Body of pancreas (tissue), 4 donors: ENCODE measurements at places on chromosomes 2 and 18.

GRCh38 chr2:45009928-45010701, 863 bp upstream of the SIX2 start:
- DNase-seq: peak; percentile 68

DNA sequence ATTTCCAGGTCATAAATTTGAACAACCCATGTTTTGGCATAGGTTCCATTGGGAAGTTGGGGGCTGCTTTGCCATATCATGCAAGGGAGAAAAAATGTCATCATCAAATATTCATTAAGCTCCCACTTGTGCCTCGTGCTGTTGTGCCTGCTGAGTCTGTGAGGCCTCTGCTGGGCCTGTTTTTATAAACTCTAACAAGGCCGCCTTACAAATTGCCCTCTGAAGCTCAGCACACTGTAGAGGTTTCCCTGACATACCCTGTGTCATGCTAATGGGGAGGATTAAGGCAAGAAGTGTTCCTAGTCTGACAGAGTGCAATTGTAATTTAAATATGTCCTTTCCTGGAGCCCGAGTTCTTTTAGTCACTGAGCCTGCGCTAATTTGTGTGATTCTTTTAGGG, 17.6 kb downstream of the OSBPL6 start:
- DNase-seq: no peak

DNA sequence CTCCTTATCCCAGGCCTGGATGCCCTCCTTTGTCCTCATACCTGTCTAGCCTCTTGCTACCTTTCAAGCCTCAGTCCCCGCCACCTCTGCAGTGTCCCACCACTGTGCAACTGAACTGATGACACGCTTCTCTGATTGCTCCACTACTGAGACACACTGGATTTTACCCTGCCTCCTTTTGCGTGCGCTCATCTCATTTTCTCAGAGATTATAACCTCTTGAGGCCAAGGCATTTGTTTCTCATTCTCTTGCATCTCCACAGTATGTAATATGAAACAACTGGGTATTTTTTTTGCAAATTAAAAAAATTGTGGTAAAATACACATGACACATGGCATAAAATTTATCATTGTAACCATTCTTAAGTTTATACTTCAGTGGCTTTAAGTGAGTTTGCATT, 95.4 kb downstream of the PRKCE start:
- no peak for DNase-seq

GRCh38 chr2:43027097-43027873, 199.1 kb downstream of the ZFP36L2 start:
- no peak for DNase-seq

DNA sequence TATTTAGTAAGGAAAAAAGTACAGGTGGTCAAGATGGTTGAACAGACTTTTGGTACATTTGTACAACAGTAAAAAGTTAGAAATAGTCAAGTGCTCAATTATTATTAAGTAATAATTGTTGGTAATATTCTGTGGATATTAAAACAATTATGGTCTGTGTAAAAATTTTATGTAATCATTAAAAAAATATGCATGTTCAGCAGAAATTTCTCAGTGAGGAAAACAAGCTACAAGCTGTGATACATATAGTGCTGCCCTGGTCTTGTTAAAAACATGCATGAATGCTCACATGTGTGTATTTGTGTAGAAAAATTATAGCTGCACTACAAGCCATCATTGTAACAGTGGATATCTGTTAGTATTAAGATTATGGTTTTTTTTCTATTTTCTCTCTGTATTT, 13.0 kb downstream of the KCNH7 start:
- DNase-seq: no peak

DNA sequence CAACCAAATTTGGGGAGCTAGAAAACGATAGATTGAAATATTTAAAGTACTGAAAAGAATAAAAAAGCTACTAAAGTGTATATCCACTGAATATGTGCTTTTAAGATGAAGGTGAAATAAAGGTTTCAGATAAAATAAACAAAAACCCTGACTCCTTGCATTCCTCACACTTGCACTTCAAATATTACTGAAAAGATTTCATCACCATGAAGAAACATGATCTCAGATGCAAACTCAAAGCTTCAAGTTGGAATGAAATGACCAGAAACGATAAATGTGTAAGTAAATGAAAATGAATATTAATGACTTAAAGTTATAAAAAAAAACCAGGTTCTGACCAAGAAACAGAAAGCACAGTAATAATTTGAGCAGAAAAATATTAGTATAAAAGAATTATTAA, 1246.0 kb upstream of the ACVR2A start:
- no peak for DNase-seq

DNA sequence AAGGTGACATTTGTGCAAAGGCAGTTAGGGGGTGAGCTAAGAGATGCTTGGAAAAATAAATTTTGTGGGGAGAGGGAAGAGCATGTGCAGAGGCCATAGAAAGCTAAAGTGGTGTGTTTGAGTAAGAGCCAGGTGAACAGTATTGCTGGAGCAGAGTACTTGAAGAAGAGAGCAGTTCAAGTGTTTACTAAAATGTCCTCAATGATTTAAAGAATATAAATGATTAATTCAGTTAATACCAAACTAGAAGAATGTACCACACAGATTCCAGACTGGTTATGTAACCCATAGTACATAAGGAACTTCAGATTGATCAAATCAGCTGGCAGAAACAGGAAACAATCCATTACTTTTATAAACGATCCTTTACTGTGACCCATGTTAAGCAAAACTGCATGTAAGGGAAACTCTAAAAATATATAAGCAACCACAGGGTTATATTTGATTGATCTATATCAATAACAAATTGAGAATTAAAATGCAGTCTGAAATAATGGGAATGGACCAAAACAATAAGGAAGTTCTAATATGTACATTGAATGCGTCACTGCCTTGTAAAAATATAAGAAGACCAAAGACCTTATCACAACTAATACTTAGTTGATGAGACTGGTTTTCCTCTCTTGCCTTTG, 76.9 kb downstream of the LDAH start:
- no peak for DNase-seq

- no peak for DNase-seq
Observed at GRCh38 chr18:49081511-49082155, 130.9 kb upstream of the SMAD7 start.

DNA sequence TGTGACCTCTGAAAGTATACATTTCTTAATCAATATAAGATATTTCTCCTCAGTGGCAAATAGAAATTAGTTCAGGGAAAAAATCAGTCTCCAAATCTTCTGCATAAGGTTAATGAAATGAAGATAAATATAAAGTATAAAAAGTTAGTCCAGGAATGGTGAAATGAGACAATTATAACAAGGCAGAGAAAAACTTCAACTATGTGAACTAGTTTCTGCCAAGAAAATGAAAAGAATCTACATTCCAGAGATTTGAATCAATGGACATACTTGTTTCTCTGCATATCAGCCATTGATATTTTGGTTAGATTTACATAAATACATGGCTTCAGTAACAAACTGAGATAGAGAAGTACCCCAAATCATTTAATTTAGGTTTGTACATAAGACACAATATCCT, 249.0 kb downstream of the EXOC6B start:
- DNase-seq: no peak

GRCh38 chr2:217714287-217714751, 288.5 kb downstream of the TNS1 start:
- peak; percentile 21 for DNase-seq

DNA sequence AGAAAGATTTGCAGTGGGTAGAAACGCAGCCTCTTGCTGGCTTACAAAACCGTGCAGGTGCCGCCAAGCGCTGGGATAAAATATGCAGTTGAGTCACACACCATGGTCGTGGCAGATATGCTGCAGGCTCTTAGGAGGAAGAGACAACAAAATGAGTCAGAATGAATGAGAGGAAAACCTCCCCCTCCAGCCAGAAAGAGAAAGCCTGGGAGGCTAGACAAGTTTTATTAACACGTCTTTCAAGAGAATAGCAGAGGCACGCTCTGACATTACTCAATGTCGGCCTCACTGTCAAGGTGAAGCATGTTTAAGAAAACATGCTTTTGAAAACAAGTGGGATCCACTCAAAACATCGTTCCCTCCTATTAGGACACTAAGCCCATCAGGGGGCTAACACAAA, 37.1 kb upstream of the ZCCHC2 start:
- DNase-seq: no peak

DNA sequence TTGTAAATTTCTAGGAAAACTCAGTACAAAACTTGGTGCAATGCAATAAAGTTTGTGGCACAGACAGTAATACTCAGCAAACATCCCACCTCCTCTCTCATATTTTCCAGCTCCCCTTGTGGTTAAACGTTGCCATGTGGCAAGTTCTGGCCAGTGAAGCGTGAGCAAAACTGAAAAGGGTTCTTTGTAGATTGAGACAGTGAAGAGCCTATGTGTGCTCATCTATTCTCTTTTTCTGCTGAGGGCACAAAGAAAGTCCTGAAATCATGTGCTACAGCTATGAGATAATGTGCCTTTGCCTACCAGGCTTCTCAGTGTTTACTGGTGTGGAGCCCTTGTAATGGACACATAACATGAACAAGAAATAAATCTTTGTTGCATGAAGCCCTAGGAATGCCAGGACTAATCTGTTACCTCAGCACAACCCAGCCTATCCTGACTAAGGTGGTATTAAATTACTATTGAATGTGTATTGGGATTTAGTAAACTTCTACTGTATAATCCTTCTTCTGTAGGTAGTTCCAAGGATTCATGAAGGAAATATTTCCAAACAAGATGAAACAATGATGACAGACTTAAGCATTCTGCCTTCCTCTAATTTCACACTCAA, 13.0 kb upstream of the TYMS start:
- DNase-seq: no peak

GRCh38 chr2:179938026-179938425, 69.1 kb downstream of the CWC22 start:
- DNase-seq: no peak

- no peak for DNase-seq
Observed at GRCh38 chr2:177733-178132, 86.1 kb downstream of the SH3YL1 start.

DNA sequence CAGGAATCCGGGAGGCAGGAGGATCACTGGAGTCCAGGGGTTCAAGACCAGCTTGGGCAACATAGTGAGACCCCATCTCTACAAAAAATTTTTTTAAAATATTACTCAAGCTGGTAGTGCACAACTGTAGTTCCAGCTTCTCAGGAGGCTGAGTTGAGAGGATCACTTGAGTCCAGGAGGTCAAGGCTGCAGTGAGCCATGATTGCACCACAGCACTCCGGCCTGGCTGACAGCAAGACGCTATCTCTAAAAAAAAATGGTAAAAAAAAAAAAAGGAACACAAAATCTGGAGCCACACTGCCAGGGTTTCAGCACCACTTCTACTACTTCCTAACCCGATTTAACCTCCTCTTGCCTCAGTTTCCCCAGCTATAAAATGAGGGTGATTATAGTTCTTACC, 57.0 kb downstream of the STEAP3 start:
- no peak for DNase-seq

DNA sequence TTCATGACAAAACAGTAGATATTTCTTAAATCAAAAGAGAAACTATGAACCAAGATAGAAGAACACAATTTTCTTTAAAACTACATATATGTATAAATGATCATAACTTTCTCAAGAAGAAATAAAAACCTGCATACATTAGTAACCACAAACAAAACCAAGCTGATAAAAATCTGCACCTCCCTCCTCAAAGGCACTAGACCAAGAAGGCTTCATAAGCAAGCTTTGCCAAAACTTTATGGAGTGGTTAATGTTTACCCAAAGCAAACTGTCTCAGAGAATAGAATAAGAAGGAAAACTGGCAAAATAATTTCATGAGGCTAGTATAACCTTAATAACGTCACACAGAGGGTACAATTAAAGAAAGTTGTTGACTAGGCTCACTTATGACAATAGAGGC, 138.3 kb downstream of the ZBTB7C start:
- no peak for DNase-seq

- no peak for DNase-seq
Observed at GRCh38 chr2:116416731-116417377, 1397.6 kb upstream of the DDX18 start.

DNA sequence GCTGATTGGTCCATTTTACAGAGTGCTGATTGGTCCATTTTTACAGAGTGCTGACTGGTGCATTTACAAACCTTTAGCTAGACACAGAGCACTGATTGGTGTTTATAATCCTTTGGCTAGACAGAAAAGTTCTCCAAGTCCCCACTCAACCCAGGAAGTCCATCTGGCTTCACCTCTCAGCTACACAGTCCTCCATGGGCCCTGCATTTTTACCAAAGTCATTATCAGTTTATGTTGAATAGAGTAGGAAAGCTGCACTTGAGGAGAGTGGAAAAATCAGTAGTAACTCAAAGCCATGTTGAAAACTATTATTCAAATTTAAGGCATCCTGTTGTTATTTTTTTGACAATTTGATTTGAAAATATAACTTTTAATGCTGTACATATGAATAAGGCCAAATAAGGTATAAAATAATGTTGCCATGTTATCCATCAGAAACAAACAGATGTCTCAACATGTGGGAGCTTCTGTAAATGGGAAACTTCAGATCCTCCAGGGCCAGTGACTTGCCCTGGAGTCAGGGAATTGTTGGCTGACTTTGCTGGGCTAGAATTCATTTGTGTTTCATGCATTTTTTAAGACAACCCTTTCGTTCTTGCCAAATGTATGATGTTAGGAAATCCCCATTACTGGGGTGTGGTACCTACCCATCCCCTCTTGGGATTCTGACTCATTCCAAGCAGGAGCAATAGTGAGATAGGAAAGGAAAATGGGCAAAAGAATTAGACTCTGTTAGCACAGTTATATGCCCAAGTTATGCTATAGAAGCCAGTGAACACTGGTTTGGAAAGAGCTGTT, 37.8 kb upstream of the CCDC195 start:
- no peak for DNase-seq

GRCh38 chr2:237597196-237598145, 6.9 kb upstream of the RAB17 start:
- DNase-seq: no peak

DNA sequence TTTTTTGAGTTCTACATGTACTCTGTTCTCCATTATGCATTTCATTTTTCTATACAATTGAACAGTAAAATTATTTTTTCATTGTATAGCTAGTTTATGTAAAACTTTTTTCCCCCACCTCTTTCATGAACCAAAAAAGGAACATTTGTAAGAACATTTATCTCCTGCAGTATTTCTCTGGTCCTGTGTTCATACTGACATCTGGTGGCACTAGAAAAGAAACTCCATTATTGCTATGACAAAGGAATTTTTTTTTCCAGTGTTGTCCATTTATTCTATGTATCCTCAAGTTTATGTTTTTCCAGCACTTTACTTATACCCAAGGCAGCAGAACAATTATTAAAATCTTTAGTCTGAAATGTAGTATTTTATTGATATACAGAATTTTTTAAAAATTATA, 27.4 kb upstream of the CHAC2 start:
- DNase-seq: no peak

DNA sequence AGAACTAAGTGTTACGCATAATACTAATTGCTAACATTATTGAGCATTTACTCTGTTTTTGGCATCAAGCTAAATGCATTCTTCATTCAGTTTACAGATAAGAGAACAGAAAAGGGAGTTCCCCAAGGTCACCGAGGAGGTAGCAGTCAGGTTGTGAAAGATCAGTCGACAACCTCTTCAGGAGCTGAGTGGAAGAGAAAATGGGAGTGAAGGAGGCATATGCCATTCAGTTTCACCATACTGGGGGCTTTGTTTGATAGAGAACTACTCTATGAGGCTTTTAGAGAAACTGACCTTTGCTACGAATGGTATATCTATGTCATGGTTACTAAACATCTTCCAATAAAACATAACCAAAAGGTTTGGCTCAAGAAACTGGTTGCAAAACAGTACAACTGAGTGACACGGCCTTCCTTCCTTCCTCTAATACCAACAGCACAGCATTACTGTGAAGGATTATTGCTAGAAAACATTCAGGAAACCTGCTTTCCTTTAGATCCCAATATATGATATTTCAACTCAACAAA, 112.1 kb downstream of the RBMS1 start:
- no peak for DNase-seq

GRCh38 chr2:159172403-159172802, 114.1 kb downstream of the WDSUB1 start:
- DNase-seq: no peak
